ENCODE measurements at places on chromosomes 5 and 9.

DNA sequence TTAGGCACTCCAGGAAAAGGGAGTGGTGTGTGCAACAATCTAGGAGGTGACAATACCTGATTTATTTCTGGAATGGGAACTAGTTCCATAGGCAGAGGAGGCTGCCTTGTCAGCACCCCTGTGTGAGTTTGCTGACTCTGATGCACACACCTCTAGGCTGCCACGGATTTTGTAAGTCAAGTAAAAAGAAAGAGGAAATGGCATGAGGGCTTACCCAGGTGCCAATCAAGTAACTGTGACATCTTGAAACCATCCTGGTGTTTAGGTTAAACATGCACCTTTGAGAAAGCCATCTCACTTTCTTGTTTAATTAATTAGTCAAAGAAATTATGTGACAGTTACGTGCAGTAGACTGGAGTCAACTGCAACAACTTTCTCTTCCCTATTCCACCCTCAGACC lies 32.3 kb upstream of the FAM81B start:
- no peak for DNase-seq

DNA sequence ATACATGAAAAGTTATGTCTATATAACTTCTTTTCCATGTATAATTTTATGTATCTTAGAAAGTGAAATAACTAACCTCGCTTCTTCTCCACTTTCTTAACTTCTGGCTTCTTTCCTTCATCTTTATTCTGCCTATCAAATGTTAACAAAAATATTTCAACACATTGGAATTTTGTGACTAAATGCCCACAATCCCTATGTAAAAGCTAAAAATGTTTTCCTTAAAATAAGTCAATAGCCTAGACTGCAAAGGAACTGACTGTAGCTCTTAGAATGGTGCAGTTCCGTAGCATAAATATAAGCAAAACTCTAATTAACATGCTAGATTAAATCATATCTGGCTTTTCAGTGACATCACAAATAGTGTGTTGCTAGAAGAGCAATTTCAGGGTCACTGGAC lies 40.9 kb downstream of the PSIP1 start:
- peak; percentile 28 for DNase-seq

DNA sequence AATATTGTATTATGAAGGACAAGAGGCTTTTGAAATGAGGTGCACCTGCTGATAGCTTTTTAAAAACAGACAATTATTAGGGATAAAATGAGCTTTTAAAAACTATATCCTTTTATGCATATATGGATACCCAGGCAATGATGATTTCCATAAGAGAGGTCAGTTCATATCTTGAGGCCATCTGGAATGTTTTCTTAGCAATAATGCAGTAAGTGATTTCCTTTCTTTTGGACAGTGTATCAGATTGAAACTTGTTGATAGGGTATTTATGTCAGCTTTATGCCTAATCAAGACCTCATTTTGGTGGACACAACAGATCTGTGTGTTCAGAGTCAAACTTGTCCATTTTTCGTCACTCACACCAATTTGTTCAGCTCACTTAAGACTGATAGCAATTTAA lies 413.5 kb upstream of the WWC1 start:
- DNase-seq: no peak

DNA sequence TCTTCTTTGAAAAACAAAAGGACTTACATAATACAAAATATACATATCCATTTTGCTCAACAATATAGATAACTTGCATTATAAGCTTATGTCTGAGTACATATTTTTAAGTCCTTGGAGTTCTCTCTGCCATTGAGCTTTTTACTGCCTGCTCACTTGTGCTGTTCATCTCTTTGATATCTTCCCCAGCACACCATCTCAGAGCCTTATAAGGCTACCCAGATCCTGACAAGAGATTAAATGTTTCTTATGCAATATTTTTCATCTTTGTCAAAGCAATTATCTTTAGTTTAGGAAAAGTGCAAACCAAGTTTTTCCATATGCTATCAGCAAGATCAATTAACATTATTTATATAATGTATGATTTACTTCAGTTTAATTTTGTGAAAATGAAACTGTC lies 60.7 kb upstream of the ITGA1 start:
- no peak for DNase-seq

GRCh38 chr9:71634752-71635151 lies 133.6 kb downstream of the CEMIP2 start:
- DNase-seq: no peak

- no peak for DNase-seq
These were observed 103.5 kb upstream of the ARRDC3 start for GRCh38 chr5:91486638-91487037.

GRCh38 chr9:119509291-119509905 lies 140.2 kb upstream of the BRINP1 start:
- no peak for DNase-seq

DNA sequence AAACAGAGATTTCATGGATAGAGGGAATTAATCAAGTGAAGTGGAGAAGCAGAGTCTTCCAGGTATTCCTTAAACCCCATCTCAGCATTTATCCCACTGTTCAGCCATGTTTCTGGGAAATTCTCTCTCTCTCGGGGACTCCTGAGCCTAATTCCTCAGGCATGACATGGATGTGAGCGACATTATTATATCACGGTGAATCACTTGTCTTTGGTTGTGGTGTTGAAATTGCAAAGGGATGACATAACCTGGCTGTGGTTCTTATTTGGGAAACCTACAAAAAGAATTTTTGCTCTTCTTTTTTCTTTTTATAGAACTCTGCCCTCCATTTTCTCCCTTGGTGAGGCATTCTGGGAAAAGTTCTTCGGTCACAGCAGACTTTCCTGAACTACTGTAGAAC lies 457.9 kb upstream of the PTGER4 start:
- no peak for DNase-seq

DNA sequence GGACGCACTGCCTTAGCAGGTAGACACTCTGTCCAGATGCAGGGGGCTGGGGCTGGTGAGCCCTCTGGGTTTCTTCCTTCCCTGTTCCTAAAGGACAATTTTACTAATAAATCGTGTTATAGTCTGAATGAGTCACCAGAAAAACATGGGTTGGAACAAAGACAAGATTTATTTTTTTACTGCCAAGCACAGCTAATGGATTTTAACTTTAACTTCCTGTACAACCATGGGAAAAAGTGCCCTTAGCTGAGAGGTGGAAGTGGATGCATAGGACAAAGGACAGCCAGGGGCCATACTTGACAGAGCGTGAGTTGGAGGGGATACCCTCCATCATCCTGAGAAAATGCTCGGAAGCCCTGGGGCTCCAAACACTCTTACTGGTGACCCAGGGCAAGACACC lies 300.7 kb downstream of the MSX2 start:
- DNase-seq: no peak

DNA sequence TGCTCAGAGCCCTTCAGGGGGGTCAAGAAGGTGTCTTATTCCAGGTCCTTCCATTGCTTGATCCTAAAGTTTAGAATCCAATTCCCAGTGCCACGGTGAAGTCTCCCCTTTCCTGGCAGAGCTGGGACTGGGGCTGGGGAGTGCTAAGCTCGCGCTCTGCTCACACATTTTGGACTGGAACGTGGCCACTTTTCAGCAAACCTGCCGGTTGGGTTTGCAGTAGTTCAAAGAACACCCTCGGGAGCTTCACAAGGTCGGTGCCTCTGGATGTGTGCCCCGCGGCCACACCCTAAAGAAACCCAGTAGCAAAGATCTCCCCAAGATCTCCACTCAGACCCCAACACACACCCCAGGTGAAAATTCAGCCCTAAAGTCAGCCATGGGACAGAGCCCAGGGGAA lies at the start of gene C9orf152:
Gene C9orf152 (minus strand): TSS at position 129 of the 400 bp plus-strand sequence. CDS start 580 bp downstream, outside the sequence.
- DNase-seq: no peak

- DNase-seq: peak; percentile 43
These were observed 1050.2 kb downstream of the CDH12 start for GRCh38 chr5:21802869-21803490.

DNA sequence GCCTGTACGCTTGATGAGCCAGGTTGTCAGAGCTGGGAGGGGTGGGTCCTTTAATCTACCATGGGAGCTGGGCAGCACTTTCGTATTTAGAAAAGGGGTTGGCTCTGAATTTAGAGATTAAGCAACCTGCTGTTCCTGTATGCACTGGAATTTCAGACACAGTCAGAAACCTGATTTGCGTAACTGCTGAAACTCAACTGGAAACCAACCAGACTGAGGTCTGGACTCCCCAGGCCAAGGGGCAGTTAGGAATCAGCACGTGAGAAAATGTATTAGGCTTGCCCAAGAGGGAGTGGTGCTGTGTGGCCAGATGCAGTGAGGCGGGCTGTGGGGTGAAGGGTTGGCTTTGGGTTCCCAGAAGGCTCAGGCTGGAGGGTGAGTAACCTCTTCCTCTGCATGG lies 235.0 kb downstream of the GOLPH3 start:
- DNase-seq: no peak

DNA sequence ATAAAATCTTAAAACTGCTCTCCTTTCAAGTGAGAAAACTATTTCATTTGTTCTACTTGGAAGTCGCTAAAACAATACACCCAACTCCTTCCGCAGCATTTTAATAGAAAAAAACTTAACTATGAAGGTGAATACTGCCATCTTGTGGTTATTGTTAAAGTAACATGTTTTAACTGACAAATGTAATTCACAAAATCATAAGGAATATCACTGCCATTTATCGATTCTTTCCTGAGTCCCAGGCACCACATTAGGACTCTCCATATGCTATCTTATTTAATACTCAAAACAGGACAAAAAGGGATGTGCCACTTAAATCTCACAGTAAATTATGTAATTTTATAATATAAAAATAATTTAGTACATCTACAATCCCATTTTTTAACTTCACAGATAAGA lies 130.5 kb upstream of the ITGA1 start:
- peak; percentile 59 for DNase-seq

DNA sequence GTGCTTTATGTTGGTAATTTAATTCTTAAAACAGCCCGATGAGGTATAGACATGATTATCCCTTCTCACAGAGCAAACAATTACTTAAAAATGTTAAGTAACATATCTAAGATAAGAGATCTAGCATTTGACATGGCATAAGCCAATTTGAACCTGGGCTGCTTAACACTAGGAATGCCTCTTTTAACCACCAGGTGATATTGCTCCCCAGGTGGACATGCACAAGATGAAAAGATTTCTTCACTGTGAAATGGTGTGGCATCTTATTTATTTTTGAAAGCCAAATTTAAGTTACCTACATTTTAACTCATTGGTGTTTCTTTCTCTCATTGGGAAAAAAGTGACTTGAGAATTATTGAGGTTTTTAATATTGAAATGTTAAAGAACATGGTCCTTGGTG lies 15.8 kb upstream of the LRRC70 start:
- DNase-seq: no peak

GRCh38 chr5:139740992-139741672 lies 54.5 kb upstream of the PSD2 start:
- no peak for DNase-seq

GRCh38 chr5:176994460-176995121 lies 12.0 kb downstream of the UIMC1 start:
- DNase-seq: no peak

GRCh38 chr5:137315534-137316345 lies 183.4 kb downstream of the SPOCK1 start:
- DNase-seq: no peak
